T-helper 2 cell (primary cell): ENCODE measurements at places on chromosomes 4 and X.

GRCh38 chr4:55020131-55020530, 105.3 kb downstream of the KDR start:
- DNase-seq = no peak

- no peak for DNase-seq
Observed at GRCh38 chr4:150078579-150079080, 385 bp downstream of the DCLK2 start.

DNA sequence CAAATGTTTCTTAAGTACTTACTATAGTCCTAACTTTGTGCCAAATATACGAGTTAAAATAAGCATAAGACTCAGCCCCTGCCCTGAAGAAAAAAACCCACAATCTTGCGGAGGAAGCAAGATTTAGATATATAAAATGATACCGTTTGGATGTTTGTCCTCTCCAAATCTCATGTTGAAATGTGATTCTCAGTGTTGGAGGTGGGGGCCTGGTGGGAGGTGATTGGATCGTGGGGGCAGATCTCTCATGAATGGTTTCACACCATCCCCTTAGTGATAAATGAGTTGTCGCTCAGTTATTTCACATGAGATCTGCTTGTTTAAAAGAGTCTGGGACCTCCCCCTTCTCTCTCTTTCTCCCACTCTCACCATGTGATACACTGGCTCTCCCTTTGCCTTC, 28.7 kb downstream of the EFHC2 start:
- no peak for DNase-seq

DNA sequence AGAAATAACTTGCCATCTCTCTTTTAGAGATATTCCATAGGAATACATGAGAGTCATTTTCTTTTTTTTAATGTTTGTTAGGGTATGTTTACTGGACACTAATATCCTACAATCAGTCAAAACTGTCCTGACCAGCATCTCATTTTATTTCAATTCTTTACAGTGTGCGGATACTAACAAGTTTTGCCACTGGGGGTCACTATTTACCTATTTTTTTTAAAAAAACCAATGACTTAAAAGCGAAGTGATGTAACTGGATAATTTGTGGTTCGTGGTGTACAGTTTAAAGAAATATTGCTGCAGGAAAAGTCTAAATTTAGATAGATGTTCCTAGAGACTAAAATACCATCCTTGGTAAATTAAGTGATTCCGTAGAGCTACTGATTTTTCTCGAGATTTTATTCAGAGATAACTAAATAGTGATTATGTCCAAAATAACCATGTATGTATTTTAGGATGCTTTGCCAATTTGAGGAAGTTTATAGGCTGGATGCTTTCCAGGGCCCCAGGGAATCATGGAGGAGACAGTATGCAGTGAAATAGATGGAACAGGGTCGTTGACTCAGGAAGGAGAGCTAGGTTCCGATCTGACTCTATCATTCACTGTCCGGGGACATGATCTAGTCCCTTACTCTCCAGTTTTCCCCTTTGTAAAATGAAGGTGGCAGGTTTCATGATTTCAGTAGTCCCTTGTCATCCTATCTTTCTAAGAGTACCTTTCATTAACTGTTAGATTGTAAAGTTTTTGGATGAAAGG, 34.0 kb upstream of the GNPDA2 start:
- peak; percentile 25 for DNase-seq

DNA sequence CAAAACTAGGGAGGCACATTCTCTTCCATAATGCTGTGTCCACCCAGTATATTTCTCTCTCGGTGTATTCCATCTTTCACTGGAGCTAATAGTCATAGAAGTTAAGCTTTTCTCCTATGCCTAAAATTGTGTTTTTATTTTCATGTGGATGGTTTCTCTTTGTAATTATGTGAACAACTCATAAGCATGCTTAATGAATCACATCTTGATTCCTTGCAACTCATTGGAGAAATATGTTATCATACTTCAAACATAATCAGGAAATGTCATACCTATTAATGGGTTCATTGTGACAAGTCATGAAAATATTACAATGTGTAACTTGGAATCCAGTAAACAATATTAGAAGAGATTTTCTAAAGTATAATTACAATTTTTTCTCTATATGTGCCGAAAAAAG, 186.3 kb downstream of the SLC7A11 start:
- no peak for DNase-seq

DNA sequence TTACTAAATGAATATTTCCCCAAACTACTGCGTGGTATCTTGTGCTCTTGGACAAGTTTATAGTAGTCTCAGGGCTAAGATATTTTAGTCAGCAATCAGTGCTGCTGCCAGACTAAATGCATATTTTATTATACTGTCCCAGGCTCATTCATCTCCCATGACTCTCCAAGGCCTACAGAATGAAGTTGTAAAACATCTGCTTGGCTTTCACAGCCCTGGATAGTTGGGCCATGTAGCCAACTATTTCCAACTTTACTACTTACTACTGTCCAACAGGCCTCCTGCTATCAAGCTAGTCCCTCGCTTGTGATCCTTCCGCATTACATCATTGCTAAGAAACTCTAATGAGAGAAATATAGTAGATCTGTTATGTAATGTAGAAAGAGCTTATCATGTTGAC, 31.4 kb downstream of the MAGEB16 start:
- DNase-seq = no peak

DNA sequence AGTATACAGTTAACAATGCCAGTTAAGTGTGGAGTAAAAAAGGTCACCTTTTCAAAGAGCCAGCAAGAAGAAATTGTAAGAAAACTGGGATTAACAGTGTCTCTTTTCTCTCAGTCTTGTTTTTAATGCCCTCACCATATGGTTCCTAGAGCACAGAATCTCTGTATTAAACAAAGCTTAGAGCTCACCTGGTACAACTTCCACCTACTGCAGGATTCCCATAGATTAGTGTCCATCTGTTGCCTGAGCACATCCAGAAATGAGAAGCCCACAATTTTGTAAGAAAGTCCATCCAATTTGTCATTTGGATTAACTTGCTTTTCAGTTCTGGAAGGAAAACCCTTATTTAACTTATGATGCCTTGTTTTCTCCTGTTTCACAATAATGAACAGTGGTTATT, 1037.1 kb downstream of the STPG2 start:
- no peak for DNase-seq

DNA sequence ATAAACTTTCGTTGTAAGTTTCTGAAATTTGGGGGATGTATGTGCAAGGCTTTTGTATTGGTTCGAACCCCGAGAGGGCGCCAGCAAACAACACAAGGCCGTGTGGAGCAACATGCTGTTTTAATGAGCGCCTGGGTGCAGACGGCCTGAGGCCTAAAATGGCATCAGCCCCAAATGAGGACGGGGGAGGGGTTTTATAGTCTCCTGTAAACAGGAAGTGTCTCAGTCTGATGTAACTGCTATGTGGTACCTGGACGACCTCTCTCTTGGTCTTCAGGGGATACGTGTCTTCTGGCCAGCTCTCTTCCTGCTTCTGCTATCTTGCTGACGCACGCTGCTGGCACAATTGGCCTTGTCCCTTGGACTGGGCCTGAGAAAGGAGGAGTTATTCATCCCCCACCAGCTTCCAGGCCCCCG, 1348.0 kb downstream of the ADGRL3 start:
- DNase-seq = no peak

GRCh38 chr4:3387154-3387942, 54.4 kb upstream of the HGFAC start:
- DNase-seq = no peak

DNA sequence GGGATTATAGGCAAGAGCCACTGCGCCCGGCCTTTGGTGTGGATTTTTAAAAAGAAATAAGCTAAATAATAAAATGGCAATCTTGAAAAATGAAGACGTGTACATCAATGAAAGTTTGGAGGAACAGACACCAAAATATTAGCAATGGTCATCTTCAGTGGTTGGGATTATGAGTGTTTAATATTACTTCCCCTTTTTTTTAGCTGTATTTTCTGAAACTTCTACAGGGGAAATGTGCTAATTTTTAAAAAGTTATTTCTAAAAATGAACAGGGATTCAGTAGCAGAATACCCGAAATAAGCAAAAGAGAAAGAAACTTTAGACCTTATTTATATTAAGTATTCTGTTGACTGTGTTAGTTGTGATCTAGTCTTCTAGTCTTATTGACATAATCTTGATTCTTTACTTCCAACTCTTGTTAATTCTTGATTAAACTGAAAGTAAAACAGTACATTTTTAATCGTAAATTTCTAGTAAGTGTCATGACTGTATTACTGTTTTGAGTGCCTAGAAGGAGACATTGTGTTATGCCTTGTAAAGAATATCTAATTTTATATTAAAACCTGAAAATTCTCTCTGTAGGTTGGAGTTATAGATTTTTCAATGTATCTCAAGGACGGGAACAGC, 51.3 kb downstream of the RUFY3 start:
- DNase-seq = no peak

GRCh38 chrX:9919632-9920172, 47.5 kb upstream of the CLDN34 start:
- DNase-seq = no peak
